ENCODE measurements at places on chromosomes 11 and 22.

DNA sequence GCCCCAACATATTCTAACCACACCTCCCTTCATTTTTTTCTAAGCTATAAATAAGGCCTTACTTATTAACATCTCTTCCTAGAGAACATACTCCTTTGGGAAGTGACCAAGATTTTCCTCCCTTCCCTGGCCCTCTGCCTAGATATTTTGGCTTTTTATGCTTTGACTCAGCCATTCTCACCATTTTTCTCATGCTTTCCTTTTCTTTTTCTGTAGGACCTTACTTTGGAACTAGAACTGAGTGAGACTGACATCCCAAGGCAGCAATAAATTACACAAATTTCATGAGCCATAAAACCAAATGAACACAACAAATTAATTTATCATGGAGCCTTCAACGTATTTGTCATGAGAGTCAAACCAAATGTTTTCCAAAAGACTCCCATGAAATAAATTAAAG is 142.7 kb upstream of the CTSC start:
- no peak for DNase-seq

DNA sequence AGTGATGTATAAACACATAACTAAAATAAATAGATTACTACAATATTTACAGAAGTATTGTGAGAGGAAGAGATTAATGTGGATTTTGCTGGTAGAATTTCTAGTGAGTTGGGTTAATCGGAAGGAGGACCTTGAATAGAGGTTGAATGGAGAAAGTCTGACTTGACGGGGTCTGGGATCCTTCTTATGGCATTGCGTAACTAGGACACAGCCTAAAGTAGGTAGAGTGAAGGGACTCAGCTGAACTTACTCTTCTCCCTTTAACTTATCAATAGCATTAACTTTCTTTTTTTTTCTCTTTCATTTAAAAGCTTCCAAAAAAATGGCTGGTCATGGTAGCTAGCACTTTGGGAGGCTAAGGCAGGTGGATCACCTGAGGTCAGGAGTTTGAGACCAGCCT is 139.2 kb downstream of the HIPK3 start:
- DNase-seq = no peak

- DNase-seq = no peak
These were observed 4.8 kb upstream of the FAM118A start for GRCh38 chr22:45304971-45305370.

DNA sequence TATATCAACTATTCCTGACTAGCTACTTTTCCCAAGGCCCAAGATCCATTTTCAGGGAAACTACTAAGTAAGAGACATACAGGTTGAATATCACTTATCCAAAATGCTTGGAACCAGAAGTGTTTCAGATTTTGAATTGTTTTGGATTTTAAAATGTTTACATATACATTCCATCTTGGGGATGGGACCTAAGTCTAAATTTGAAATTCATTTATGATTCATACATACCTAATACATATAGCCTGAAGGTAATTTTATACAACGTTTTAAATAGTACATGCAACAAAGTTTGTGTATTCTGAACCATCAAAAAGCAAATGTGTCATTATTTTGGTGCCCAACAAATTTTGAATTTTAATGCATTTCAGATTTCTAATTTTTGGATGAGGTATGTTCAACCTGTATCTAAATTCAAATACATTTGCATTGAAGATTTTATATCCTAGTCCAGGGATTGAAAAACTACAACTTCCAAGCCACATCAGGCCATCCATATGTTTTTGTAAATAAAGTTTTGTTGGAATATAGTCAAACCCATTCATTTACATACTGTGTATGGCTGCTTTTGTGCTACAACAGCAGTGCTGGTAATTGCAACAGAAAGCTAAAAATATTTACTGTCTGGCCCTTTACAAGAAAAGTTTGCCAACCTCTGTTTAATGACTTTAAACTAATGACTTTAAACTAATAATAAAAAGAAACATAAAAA is 73.3 kb downstream of the CWF19L2 start:
- DNase-seq = no peak

GRCh38 chr11:107757661-107758060 is 45.8 kb upstream of the SLN start:
- DNase-seq = no peak

GRCh38 chr11:70220136-70220535 is 17.0 kb downstream of the FADD start:
- DNase-seq = no peak

GRCh38 chr11:82831364-82831763 is 68.9 kb downstream of the PRCP start:
- DNase-seq = no peak

DNA sequence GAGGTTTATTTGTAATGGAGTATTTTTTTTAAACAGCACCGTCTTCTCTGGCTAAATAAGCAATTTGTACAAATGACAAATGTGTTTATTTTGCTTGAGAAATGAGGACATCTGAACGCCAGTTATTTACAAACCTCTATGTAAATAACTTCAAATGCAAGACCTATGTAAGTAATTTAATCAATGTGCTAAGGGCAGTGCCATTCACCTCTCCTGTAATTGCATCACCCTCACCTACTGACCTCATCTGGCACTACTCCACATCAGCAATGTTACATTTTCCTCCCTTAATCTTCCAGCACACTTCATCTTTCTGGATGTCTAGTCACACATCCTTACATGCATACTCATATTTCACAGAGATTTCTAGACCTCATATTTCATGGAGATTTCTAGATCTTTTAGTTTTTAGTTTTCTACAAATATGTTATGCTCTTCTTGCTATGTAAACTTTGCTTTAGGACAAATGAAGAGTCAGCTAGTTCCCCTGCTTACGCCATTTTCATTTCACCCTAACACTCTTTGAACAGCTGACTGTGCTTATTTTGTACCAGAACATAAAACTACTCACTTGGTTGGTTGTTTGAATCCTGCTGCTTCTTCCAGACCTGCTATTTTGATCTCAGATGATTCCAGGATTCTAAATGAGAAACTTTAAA is 238.6 kb downstream of the GRM5 start:
- no peak for DNase-seq

DNA sequence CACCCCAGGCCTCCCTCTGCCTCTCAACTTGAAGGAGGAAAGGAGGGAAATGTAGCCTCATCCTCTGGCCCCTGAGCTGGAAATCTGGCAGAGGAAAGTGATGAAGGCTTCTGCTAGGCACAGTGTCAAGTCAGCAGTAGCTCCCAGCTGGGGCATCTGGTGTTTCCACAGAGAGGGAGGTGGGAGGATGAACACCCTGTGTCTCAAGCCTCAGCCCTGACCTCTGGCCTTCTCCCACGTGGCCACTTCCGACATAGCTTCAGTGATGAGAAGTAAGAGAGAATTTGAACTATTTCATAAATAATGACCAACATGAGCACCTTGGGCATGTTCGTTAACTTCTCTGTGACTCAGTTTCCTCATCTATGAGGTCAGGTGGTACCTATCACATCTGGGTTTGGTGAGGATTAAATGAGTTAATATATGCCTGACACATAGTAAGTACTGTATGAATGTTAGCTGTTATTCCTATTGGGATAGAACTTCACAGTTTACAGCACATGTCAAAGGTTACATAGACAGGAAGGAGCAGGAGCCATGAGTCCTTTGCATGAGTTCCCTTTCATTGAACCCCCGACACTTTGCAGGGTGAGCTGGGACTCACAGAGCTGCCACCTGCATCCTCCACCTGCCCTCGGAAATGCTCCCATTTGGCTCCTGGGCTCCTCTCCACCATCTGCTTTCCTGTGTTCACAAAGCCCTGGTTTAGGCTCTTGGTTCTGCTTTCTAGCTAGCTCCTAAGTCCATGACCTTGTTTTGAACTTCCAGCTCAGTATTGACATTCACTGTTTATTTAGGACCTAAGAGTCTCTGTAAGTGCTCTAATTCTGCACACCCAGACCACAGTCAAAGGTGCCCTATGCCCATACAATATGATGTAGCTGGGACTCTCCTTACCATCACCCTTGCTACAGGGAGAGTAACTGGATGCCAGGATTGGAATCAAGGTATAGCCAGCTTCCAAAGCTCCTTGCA is 61.7 kb downstream of the CSNK2A3 start:
- DNase-seq = no peak

DNA sequence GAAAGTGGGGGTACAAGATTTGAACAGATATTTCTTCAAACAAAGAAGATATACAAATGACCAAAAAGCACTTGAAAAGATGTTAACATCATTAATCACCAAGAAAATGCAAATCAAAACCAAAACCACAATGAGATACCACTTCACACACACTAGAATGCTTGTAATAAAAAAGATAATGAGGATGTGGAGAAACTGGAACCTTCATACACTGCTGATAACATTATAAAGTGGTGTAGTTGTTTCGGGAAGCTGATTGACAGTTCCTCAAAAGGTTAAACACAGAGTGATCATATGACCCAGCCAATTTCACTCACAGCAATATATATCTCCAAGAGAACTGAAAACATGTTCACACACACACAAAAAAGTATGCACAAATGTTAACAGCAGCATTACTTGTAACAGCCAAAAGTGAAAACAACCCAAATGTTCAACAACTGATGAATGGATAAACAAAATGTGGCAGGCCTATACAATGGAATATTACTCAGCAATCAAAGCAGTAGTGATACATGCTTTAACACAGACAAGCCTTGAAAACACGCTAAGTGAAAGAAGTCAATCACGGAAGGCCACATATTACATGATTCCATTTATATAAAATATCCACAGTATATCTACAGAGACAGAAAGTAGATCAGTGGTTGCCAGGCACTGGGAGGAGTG is 15.1 kb downstream of the PITPNB start:
- DNase-seq = no peak

DNA sequence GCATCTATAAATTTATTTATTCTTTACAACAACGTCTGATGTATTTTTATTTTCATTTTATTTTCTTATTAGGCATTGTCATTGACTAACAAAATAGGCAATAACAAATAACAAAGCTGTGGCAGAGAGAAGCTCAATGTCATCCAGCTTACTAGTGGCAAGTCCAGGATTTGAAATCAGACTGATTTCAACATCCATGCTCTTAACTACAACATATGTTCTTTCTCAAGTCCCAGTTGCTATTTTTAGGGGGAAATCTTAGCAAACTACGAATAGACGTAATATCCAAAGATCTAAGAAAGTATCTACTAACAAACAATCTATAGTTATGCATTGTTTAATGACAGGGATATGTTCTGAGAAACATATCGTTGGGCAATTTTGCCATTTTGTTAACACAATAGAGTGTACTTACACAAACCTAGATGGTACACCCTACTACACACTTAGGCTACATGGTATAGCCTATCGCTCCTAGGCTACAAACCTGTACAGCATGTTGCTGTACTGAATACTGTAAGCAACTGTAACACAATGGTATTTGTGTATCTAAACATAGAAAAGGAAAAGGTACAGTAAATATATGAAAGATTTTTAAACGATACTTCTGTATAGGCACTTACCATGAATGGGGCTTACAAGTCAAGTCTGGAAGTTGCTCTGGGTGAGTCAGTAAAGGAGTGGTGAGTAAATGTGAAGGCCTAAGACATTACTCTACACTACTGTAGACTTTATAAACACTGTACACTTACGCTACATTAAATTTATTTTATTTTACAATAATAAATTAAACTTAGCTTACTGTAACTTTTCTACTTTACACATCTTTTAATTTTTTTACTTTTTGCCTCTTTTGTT is 151.3 kb downstream of the DLG2 start:
- DNase-seq = no peak

DNA sequence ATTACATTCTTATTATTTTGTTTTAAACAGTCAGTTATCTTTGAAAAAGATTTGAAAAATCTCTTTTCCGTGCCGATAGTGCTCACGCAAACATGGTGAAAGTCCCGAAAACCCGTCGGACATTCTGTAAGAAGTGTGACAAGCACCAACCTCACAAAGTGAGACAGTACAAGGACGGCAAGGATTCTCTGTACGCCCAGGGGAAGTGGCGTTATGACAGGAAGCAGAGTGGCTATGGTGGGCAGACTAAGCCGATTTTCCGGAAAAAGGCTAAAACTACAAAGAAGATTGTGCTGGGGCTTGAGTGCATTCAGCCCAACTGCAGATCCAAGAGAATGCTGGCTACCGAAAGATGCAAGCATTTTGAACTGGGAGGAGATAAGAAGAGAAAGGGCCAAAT is 28.7 kb upstream of the CTSD start:
- no peak for DNase-seq

GRCh38 chr11:69265911-69266510 is 27.9 kb upstream of the MYEOV start:
- DNase-seq = no peak

DNA sequence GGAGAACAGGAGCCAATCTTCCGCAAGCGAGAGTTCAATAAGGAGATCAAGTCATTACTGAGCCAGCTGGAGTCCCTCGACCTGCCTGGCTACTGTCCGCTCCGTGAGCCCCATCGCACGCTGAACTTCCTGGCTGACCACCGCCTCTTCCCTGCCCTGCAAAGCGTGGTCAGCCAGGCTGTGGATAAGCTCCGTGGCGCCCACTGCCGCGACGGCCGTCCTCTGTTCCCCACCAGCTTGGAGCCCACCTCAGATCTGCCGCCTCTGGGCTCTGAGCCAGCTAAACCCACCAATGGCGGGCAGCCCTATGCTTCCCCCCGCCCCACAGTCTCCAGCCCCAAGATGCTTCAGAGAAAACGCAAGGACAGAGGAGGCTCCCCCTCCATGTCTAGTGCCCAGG is 2.3 kb downstream of the CCDC116 start:
- DNase-seq = no peak

- DNase-seq = no peak
These were observed 10.8 kb downstream of the SYT12 start for GRCh38 chr11:67033661-67034166.

DNA sequence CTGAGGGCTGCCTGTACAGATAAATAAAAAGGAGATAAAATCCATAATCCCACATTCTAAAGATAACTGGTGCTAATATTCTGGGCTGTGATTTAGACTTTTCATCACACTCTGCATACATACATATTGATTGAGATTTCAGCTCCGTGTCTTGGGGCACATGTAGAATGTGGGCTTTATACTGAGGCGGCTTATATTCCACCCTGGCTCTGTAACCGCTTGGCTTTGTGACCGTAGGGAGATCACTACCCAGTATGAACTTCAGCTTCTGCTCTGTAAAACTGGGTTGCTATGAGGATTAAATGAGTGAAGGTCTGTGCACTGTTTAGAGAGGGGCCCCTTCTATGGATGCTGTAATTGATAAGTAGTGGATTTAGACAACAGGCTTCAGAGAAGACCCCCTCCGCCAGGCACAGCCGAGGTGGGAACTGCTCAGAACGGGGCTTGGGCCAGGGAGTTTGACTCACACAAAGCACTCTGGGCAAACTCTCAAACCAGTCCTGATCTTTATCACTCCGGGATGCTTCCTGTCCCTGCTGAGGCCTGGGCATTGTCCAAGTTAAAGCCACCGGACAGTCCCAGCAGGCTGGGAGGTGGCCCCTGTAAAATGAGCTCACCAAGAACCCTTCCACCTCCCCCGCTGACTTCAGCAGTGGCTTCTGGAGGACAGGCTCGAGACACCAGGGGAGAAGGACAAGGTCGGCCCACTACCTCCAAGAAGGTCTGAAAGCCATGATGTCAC is 17.2 kb downstream of the KIAA1671 start:
- no peak for DNase-seq

GRCh38 chr11:94183251-94183885 is 54.7 kb downstream of the PANX1 start:
- no peak for DNase-seq

GRCh38 chr11:59243633-59244032 is 30.9 kb upstream of the MPEG1 start:
- DNase-seq = no peak
